NCI-H510A treated with DMSO at 0.1 percent for 48 hours (cell line): ENCODE measurements at places on chromosomes 4 and X.

GRCh38 chrX:48487362-48487798 is 11.4 kb downstream of the FTSJ1 start:
- DNase-seq: no peak

GRCh38 chrX:70084592-70085240 is 22.5 kb downstream of the OTUD6A start:
- no peak for DNase-seq

GRCh38 chr4:152935631-152936445 is at the start of gene FHDC1:
Gene FHDC1, plus strand, starts transcription at chr4:152936323. Its CDS starts 6,735 bp downstream, at chr4:152943058.
- DNase-seq: peak; percentile 72

GRCh38 chr4:101987623-101988243 is 197.2 kb downstream of the BANK1 start:
- no peak for DNase-seq

- DNase-seq: peak; percentile 16
These were observed 142.9 kb upstream of the MBNL3 start for GRCh38 chrX:132631579-132632232.

GRCh38 chrX:21503593-21503992 is 129.4 kb downstream of the CNKSR2 start:
- no peak for DNase-seq

GRCh38 chrX:40938423-40938822 is 146.8 kb upstream of the USP9X start:
- DNase-seq: no peak

DNA sequence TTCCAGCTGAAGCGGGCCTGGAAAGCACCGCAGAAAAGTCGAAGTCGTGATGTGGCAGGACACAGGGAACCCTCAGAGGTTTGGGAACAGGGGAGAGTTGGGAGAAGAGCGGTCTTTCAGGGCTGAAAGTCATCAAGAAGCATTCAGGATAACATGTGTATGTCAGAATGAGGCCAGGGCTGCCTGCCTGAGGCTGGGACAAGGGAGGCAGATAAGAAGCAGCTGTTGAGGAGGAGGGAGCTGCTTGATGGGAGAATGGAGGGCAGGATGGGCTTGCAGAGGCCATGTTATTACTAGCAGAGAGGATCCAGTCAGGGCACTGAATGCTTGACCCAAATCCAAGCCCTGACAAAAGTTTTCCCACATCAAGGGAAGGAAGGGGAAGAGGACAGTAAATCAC is 132.0 kb downstream of the ATG4A start:
- DNase-seq: no peak

DNA sequence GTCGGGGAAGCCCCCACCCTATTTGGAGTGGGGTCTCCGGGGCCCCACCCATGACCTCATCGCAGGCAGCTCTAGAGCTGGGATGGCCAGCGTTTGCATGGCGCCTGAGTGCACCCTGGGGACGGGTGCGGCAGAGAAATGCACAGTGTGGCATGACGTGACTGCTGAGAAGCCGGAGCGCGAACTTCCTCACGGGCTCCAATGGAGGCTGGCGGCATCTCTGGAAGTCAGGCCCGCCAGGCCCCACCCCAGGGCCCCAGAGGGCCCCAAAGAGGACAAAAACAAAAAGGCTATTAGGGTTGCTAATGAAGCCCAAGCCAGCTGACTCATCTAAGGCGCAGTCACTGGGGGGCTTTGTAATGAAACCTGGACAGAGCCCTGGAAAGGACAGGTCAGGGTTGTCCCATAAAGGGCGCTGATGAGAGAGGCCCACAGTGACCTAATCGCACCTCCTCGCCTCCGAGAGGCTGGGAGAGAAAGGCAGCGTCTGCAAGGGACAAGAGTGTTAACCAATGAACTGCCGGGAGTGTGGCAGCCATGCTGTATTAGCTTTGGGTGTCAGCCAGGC is 86.0 kb upstream of the C1QTNF7 start:
- DNase-seq: no peak

GRCh38 chr4:109462802-109463201 is 29.2 kb downstream of the SEC24B start:
- no peak for DNase-seq

DNA sequence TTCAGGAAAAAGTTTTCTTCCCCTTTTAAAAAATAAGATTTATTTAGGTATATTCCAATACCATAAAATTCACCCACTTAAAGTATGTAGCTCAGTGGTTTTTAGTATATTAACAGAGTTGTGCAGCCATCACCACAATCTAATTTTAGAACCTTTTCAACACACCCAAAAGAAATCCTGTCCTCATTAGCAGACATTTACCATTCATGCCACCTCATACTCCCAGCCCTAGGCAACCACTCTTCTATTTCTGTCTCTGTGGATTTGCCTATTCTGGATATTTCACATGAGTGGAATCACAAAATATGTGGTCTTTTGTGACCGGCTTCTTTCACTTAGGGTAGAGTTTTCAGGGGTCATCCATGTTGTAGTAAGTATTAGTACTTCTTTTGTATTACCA is 7.4 kb downstream of the ZNF81 start:
- no peak for DNase-seq

- no peak for DNase-seq
These were observed 54.8 kb downstream of the TLL1 start for GRCh38 chr4:165927815-165928214.
